ENCODE measurements at places on chromosomes 12 and 14.

DNA sequence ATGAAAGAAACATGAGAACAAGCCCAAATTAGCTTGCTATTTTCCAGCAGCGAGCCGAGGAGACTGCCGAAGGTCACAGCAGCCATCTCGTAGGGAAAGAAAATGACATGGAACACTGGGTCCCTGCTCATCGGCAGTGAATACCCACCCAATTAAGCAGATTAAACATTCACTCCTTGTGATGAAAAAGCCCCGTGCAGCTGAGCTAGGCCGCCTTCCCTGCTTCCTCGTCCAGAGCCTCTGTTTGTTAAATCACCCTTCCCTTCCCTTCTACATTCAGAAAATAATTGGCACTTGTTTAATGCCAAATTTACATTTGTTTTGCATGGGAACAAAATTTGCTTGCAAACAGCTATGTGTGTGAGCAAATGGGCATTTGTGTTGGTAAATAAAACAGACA, 342.5 kb downstream of the RMST start:
- DNase-seq = no peak

- DNase-seq = no peak
Measured at GRCh38 chr12:51864833-51865670, 16.5 kb upstream of the FIGNL2 start.

GRCh38 chr14:64870160-64870559, 9.5 kb downstream of the SPTB start:
- DNase-seq = no peak

DNA sequence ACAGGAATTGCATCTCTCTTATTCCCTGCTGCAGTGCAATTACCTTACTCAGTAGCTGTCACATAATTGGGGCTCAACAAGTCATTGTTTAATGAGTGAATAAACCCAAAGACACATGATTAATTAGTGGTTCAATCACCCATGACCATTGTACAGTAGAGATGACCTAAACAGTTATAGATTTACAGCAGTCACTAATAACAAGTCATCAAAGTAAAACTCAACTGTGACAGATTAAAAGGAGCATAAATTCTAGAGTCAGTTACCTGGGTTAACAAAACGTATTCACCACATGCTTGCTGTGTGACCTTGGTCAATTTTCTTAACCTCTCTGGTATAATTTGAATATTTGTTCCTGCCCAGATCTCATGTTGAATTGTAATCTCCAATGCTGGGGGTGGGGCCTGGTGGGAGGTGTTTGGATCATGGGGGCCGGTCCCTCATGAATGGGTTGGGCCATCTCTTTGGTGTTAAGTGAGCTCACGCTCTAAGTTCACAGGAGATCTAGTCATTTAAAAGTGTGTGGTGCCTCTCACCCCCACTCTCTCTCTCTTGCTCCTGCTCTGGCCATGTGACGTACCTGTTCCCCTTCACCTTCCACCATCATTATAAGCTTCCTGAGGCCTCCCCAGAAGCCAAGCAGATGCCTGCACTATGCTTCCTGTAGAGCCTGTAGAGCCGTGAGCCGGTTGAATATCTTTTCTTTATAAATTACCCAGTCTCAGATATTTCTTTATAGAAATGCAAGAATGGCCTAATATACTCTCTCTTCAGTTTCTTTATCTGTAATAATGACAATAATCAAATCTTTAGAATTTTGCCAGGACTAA, 141.9 kb upstream of the PLEKHG7 start:
- no peak for DNase-seq

DNA sequence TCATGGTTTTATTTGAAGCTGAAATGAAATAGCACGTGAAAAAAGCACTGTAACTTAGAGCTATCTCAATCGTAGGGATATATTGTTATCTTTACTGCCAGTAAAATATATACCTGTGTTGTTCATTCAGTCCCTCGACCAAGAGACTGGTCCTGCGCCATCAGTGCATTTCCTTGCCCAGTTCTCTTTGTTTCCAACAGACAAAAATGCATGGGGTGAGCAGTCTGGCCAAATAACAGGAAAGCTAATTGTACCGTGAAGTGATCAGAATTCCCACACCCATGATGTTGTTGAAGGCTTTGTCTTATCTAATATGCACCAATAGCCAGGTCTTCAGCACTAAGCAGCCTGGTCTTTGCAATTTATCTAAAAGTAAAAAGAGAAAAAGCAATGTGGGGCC, 477.1 kb upstream of the GARIN6 start:
- no peak for DNase-seq

DNA sequence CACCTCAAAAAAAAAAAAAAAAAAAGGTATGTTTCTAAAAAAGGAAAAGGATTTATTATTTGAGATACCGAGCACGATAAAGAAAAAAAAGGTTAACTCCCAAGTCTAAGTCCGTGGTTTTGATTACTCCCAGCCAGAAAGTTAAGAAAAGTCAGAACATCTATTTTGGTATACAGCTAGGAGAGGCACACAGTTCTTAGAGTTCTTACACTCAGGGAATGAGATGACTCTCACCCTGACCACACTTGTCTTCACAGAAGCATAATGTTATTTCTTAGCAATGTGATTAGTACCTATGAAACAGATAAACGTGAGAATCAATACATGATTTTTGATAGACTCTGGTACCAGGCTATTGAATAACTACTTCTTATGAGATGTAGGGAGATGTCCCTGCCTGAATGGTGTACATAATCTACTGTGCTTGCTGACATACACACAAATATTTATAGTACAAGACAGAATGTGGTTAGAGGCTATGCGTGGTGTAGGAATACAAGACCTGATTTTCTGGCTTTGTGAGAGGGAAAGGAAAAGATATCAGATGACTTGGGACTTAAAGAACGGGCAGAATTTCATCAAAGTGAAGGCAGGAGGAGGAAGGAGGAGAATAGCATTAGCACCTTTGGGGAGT, 31.6 kb downstream of the LIMA1 start:
- DNase-seq = no peak

DNA sequence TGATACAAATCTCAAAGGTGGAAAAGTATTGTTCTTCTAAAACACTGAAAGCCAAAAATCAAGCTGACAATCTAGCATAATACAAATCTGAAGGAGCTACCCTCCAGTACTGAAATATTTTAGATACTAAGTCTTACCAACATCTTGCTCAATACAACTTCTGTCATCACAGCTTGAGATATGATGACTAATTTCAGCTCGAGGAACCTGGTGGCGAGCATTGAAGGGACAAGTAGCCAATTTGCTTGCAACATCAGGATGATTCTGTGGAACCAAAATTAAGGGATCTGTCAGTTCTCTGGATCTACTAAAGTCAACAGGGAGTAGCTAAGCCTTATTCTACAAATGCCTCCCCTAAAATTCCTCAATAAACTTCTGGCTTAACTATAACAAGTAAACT, 10.4 kb downstream of the GTSF1 start:
- DNase-seq = no peak

- DNase-seq = no peak
Measured at GRCh38 chr14:101128478-101129321, 225.2 kb upstream of the RTL1 start.

All from NCI-H460 (cell line).